Right atrium auricular region (tissue), 2 donors: ENCODE measurements at places on chromosomes 2 and 18. TPM values are rescaled to one million over a fixed set of nuclear protein-coding genes. Genes with fewer than 3 reads are reported as not detected.

The PUM2 gene
- total RNA-seq = 44.8 TPM

The SMAD7 gene
- 55.1 TPM for total RNA-seq

The GAREM2 gene
- 3.0 TPM for total RNA-seq

The ASB3 gene
- 9.2 TPM for total RNA-seq

The DARS1 gene
- 57.8 TPM for total RNA-seq

The GALNT5 gene
- total RNA-seq = 0.67 TPM

The CCDC74B gene
- 1.1 TPM for total RNA-seq

The TRABD2A gene
- 1.2 TPM for total RNA-seq
